Small intestine (tissue), 16 donors: ENCODE measurements at places on chromosomes 6 and 20.
A peak's percentile ranks its signal among the peaks of the same experiment; 100 is the strongest.

DNA sequence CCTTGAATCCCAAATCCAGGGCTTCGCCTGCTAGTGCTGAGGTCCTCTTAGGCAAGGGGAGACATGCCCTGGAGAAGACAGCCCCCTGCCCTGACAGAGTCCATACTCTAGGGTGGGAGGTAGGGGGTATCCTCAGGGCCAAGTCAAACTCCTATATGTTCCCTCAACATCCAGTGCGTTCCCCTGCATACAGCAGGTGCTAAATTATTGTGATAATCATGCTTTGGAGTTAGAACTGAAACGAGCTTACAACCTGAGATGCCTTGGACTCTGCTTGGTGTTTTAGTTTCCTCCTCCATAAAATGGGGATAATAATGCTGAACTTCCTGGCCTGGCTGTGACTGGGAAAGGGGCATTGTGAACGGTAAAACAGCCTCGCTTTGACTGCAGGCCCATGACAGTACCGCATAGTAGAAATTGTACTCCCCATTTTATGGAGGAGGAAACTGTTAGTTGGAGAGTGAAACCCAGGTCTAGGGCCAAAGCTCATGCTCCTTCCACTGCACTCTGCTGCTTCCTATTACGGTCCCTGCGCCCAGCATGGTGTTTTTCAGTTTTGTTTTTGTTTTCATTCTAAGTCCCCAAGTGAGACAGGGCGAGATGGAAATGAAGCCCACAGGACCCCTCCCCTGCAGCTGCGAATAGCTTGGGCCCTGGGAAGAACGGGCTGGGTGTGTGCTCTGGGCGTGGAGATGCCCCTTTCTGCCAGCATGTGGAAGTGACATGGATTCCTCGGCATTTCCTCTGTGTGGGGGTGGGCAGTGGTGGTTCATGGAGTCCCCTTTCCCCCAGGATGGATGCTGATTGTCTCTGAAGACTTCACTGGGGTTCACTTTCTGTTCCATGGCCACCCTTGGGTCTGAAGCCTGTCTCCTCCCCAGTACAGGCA is 162.5 kb downstream of the VEGFA start:
- no peak for DNase-seq

DNA sequence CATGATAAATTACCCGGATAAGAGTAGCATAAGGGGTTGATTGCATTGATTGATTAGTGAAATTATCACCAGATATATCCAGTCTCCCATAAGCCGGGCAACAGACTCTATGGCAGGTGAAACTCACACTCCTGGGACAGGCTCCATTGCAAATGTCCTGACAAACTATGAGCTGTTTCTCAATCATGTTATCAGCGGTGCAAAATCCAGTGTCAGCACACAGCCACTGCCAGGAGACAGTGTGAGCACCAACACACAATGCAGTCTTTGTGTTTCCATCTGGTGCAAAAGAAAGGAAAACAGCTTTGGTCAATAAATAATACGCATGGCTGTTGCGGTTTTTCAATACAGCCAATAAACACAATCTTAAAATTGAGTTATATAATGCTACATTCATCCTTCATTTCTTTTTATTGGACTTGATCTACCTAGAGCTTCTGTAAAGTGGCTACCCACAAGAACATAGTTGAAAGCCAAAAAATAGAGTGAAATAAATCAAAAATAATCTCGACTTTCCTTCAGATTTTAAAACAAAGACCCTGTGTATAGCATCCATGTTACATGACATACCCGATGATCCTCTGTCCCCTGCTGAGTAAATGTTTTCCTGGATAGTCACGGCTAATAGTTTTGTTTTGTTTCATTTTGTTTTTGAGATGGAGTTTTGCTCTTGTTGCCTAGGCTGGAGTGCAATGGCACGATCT is 64.3 kb upstream of the AFDN start:
- DNase-seq, result peak; percentile 81

- DNase-seq, result no peak
These were observed 790 bp downstream of the NEDD9 start for GRCh38 chr6:11231564-11232192.

DNA sequence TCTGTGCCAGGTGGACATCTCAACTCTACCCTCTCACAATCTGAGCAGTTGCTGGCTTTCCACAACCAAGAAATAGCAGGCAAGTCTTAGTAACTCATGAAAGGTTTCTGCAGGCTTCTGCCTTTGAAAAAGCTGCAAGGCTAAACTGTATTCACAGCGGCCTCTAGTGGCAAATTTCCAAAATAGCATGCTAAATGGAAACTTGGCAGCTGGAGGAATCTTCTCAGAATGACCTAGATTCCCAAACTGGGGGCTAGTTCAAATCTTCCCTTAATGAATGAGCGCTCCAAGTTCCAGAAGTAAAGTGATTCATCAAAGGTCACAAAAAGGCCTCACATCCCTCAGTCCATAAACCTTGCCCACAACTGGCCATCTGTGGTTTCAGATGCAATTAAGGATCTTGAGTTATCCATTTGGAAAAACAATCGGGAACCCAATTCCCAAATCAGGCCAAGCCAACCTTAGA is 11.9 kb upstream of the CPNE5 start:
- DNase-seq, result peak; percentile 77

- DNase-seq, result no peak
These were observed 23.2 kb upstream of the FILIP1 start for GRCh38 chr6:75516757-75517156.

- DNase-seq, result peak; percentile 43
These were observed 543.8 kb upstream of the JAG1 start for GRCh38 chr20:11217326-11218172.

- DNase-seq, result no peak
These were observed 53.8 kb downstream of the MACROD2 start for GRCh38 chr20:14049111-14049510.

- DNase-seq, result no peak
These were observed 75.7 kb upstream of the UST start for GRCh38 chr6:148671085-148671484.

GRCh38 chr6:153727885-153728284 is 311.2 kb upstream of the OPRM1 start:
- no peak for DNase-seq

DNA sequence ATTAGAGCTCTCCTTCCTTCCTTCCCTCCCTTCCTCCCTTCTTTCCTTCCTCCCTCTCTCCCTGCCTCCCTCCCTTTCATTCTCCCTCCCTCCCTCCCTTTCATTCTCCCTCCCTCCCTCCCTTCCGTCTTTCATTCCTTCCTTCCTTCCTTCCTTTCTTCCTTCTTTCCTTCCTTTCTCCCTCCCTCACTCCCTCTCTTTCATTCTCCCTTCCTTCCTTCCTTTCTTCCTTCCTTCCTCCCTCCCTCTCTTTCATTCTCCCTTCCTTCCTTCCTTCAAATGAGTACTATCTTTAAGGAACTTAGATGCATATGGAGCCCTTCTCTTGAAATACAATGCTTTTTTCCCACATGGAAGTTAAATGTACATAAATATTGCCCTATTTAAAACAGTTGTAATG is 20.9 kb upstream of the PTPRK start:
- DNase-seq, result no peak

GRCh38 chr20:57663241-57663640 is 43.0 kb upstream of the ZBP1 start:
- DNase-seq, result no peak

- DNase-seq, result no peak
These were observed 38.9 kb downstream of the ARHGAP40 start for GRCh38 chr20:38640521-38640920.

- no peak for DNase-seq
These were observed 9.4 kb downstream of the SNX9 start for GRCh38 chr6:157832250-157832967.

GRCh38 chr6:132785936-132786335 is 12.5 kb downstream of the SLC18B1 start:
- no peak for DNase-seq

DNA sequence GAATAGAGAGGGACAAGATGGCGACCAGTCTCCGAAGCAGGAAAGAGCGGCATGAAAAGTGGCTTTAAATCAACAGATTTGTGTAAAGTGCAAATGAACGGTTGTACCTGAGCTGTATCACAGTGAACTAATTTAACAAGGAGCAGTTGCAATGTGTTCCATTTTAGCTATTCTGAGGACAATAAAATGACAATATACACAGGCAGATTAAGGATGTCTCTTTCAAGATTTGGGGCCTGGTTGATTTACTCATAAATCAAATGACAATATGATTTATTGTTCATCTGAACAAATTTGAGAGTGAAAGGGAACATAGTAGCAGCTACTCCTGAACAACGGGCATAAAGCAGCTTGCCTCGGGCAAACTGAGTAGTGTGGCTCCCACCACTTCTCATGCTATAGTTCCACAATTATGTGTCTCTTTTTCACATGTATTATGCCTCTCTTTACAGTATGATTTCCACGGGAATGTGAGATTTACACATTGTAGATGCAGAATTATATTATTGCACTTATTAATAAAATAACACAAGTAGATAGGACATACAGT is 204.1 kb upstream of the AGPAT4 start:
- DNase-seq, result no peak

- DNase-seq, result no peak
These were observed 30.0 kb upstream of the PTGIS start for GRCh38 chr20:49597825-49598395.

GRCh38 chr6:100664274-100665040 is 199.7 kb upstream of the SIM1 start:
- peak; percentile 29 for DNase-seq

GRCh38 chr6:83824388-83824801 is 28.8 kb upstream of the RIPPLY2 start:
- DNase-seq, result no peak

GRCh38 chr6:18441251-18441979 is 54.3 kb downstream of the RNF144B start:
- no peak for DNase-seq

- no peak for DNase-seq
These were observed 3.2 kb downstream of the LEMD2 start for GRCh38 chr6:33785778-33786177.

GRCh38 chr6:167270499-167271311 is 20.4 kb upstream of the UNC93A start:
- DNase-seq, result peak; percentile 70

DNA sequence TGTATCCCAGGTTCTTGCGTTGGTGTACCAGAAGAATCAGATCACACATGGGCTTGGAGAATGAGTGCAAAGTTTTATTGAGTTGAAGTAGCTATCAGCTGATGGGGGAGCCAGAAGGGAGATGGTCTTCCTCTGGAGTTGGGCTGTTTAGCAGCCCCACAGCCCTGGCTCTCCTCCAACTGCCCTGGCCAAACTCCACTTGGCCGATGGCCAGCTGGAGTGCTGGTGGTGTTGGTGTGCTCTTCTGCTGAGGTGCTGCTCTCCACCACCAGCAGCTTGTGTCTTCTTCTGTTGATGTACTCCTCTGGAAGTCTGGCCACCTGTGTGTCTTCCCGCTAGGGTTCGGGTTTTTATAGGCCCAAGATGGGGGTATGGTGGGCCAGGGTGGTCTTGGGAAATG is 172.8 kb downstream of the TINAG start:
- peak; percentile 54 for DNase-seq

- DNase-seq, result no peak
These were observed 62.0 kb downstream of the IYD start for GRCh38 chr6:150430815-150431214.

DNA sequence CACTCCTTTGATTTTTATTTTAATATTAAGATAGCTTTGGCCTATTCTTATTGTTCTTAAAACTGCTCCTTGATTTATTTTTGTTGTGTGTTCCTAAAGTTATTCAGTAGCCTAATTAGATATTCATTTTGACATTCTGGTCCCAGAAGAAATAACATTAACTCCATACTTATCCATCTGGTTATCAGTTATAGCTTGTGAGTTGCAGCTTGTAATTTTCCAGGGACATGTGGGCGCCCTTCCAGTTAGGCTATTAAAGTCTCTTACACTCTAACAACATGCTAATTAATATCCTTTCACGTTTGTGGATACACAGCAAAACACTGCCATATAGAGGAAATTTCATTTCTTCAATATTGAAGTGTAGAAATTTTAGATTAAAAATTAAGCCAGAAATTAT is 987.5 kb downstream of the HACE1 start:
- DNase-seq, result no peak

- no peak for DNase-seq
These were observed 352.4 kb downstream of the LAMA2 start for GRCh38 chr6:129235167-129236000.

DNA sequence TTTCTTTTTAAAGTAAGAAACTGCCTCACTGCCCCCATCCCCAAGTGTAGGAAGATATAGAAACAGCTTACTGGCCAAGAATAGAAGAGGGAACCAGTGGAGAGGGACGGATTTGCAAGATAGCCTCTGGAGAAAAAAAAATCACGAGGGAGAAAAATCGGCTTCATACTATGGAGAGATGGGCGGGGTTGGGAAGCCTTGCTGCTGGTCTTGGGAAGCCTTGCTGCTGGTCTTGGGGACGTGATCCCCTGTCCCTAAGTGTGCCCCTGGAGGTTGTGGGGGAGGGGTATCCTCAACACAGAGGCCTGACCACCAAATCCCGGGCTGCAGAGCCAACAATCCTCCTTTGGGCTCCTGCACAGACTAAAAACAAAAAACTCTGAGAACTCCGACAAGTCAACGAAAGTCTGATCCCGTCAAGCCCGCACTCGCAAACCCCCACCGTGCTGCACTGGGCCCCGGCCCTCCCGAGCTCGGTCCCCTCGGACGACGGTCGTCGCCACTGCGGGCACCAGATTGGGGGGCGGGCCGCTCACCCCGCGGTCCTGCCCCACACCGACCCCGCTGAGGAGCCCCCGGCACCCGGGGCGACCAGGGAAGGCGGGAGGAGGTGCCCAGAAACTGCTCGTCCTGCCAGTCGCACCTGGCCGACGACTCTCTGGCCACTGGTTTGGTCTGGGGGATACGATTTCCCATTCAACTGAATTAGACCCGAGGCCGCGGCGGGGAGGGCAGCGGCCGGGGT is 750 bp downstream of the MAP7 start:
- DNase-seq, result peak; percentile 71

DNA sequence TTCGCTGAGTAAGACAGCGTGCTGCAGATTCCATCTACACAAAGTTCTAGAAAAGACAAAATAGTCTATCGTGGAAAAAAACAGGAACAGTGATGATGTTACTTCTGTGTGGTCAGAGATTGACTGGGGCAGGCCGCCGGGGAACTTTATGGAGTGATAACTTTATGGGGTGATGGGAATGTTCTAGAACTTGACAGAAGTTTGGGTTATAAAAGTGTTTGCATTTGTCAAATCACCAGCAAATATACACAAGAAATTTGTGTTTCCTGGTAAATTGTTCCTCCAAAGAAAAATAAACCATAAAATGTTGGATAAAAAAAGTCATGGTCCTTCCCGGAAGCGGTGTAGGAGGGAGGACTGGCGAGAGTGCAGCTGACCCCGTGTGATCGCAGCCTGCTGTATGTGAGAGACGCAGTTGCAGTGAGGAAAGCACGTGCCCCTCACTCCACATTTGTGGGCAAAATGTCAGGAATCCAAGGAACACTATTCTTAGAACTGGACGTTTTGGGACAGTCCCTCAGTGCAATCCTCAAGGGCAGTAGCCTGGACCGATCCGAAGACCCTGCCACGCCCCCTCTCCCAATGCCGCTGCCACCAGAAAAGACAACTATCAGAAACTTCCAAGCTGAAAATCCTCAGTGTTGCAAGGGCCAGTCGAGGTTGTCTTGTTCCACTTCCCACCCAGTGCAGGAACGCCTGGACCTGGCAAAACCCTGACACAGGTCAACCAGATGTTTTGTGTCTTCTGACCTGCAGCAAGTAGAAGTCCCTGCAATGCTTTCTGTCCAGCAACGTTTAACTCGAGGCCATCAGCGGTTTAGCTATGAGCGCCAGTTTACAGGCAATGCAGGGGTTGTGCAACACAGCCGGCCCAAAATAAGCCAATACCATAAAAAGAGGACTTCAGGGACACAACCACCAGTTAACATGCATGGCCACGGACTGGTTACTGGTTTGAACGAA is 80.5 kb upstream of the QKI start:
- no peak for DNase-seq
